ENCODE measurements at places on chromosomes 6 and 20. TPM values are rescaled to one million over a fixed set of nuclear protein-coding genes. Genes with fewer than 3 reads are reported as not detected.

The DNMT3B gene
- 6.5 TPM for total RNA-seq

The TP53TG5 gene
- not detected for total RNA-seq

The STMN3 gene
- 104 TPM for total RNA-seq

The TAAR9 gene
- 0.41 TPM for total RNA-seq

The EYS gene
- total RNA-seq: 2.0 TPM

The SSTR4 gene
- total RNA-seq: 0.41 TPM

The CAGE1 gene
- not detected for total RNA-seq

The EBF4 gene
- total RNA-seq: 11.8 TPM

The BEND6 gene
- 22.8 TPM for total RNA-seq

The NKAPL gene
- 3.7 TPM for total RNA-seq

The TRIM40 gene
- total RNA-seq: not detected

The MCHR2 gene
- 12.6 TPM for total RNA-seq

The MUC21 gene
- total RNA-seq: not detected

The RPS6KA2 gene
- total RNA-seq: 24.9 TPM

The HFE gene
- total RNA-seq: 0.41 TPM

The HRH3 gene
- 0.82 TPM for total RNA-seq

The TINAG gene
- 0.41 TPM for total RNA-seq

The NRSN2 gene
- 26.1 TPM for total RNA-seq

The KHDC1L gene
- total RNA-seq: 1.2 TPM

The APOBEC2 gene
- not detected for total RNA-seq

The CDH4 gene
- total RNA-seq: 22.8 TPM

The ADAM33 gene
- total RNA-seq: 2.4 TPM

The ALDH5A1 gene
- total RNA-seq: 16.7 TPM

The PACRG gene
- 7.3 TPM for total RNA-seq

The FAM110A gene
- 8.6 TPM for total RNA-seq

The HLA-G gene
- not detected for total RNA-seq

The RFX6 gene
- not detected for total RNA-seq

The CCM2L gene
- total RNA-seq: 2.9 TPM

The RPP21 gene
- 23.2 TPM for total RNA-seq

The GMEB2 gene
- 6.1 TPM for total RNA-seq

The TRIM10 gene
- total RNA-seq: under 0.01 TPM

The LY6G5C gene
- 5.3 TPM for total RNA-seq

The FAXC gene
- 41.6 TPM for total RNA-seq

The IYD gene
- not detected for total RNA-seq

The SLC22A7 gene
- total RNA-seq: 0.41 TPM

The SEMG1 gene
- total RNA-seq: not detected

The ANKRD66 gene
- not detected for total RNA-seq

The TOP1 gene
- 26.5 TPM for total RNA-seq

The HTR1B gene
- 5.3 TPM for total RNA-seq

The RPRD1B gene
- total RNA-seq: 39.1 TPM

The COL19A1 gene
- total RNA-seq: 3.7 TPM

The BMP7 gene
- total RNA-seq: 9.4 TPM

The NOTCH4 gene
- total RNA-seq: 5.3 TPM

The SIRPB1 gene
- 0.41 TPM for total RNA-seq

The EEF1E1 gene
- 23.2 TPM for total RNA-seq

The PCK1 gene
- under 0.01 TPM for total RNA-seq

The RBBP9 gene
- total RNA-seq: 26.5 TPM

The OR2J3 gene
- total RNA-seq: not detected

The CLVS2 gene
- 34.2 TPM for total RNA-seq

The STXBP5 gene
- total RNA-seq: 138 TPM

The HLA-DOB gene
- total RNA-seq: not detected

The PTPRK gene
- 179 TPM for total RNA-seq

The KIAA0408 gene
- total RNA-seq: 107 TPM

All from frontal cortex (tissue), 4 donors.